Effector memory CD4-positive, alpha-beta T cell (primary cell): ENCODE measurements at places on chromosomes 12 and 14.
A peak's percentile ranks its signal among the peaks of the same experiment; 100 is the strongest.

DNA sequence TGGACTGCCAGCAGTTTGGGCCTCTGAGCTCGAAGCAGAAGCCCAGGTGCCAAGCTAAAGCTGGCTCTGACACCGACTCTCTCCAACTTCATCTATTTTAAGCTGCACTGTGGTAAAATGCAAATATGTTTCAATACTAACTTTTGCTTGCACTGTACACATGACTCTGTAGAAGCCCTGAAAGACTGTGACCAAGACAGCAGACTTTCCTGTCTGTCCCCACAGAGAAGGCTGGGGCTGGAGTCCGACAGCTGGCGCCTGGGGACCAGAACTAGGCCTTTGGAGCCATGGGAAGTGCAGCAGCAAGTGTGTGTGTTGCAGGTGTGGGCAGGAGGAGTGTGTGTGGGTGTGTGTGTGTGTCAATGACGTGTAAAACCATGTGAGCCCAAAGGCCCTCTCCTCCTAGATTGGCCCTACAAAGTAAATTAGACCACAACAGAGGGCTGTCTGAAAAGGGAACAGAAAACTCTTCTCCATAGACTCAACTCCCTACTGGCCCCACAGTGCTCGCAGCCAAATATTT is 16.4 kb upstream of the RAB35 start:
- DNase-seq, result no peak

DNA sequence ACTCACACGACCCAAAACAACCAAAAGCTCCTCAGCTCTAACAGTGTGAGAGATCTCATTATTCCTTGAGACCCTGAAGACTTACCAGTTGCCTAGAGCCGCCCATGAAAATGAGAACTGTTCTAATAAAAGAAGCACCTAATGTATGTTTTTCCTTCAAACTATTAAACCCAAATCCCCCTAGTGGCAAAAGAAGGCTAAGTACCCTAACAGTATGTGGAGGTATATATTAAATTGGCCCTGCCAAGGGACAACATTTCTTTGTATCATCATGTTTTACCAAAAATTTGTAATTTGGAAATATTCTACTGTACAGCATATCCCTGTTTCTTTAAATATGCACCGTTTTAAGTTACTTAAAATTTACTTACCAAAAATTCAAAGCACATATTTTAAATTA is 38.0 kb upstream of the PPFIA2 start:
- no peak for DNase-seq

DNA sequence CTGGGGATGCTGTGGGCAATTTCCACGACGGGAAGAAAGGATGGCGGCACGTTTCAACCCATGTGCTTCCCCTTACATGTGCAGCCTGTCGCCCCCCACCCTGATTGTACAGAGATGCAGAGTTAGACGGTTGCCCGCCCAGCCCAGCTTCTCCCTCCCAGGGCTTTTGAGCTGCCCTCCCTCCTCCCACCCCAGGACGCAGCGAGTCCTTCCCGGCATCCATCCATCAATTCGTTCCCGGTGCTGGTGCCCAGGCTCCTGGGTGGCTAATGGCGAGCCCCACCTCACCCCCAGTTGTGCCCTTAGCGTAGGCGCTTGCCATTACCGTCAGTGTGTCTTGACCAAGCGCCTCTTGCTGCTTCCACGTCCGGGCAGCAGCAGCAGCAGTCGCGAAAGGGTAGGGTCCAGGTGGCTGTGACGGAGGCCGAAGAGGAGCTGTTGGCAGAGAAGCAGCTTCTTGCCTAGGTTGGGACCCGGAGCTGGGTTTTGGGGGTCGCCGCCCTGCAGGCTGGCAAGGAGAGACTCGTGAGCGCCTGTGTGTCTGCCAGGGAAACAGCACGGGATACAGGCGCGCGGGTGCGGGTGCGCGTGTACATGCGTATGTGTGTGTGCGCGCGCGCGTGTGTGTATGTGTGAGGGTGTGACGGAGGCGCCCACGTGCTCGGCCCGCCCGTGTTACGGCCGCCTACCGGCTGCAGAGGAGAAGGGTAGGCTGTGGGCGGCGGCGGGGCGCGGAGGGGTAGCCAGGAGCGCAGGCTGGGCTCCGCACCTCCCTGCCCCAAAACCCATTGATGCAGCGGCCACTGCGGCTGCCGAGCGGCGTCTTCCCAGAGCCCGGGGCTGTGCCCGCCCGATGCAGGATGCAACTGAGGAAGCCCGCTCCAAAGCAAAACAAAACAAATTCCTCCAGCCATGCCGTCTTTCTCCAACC is at the start of gene SLC6A15:
SLC6A15 (minus strand) TSS at position 602 of the 931 bp plus-strand sequence. CDS start 20,679 bp downstream, outside the sequence.
- DNase-seq, result no peak

DNA sequence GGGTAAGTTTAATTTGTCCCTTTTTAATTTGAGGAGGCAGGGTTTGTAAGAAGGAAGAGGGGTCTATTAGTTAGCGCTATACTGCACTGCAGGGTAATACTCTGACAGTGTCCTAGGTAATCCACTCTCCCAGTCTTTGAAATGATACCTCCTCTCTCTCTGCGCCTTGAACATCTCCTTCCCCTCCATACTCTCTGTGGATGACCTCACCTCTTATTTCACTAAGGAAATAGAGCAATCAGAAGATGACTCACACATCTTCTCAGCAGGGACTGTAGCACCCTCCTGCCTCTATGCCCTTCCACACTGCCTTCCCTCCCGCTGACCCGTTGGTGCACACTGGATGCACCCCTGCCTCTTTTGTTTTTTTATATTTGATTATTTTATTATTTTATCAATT is 94.2 kb downstream of the GRIP1 start:
- DNase-seq, result no peak

GRCh38 chr12:91003737-91004136 is 1.0 kb downstream of the EPYC start:
- DNase-seq, result no peak

- DNase-seq, result peak; percentile 42
Measured at GRCh38 chr12:52278575-52279421, 4.4 kb downstream of the KRT86 start.

DNA sequence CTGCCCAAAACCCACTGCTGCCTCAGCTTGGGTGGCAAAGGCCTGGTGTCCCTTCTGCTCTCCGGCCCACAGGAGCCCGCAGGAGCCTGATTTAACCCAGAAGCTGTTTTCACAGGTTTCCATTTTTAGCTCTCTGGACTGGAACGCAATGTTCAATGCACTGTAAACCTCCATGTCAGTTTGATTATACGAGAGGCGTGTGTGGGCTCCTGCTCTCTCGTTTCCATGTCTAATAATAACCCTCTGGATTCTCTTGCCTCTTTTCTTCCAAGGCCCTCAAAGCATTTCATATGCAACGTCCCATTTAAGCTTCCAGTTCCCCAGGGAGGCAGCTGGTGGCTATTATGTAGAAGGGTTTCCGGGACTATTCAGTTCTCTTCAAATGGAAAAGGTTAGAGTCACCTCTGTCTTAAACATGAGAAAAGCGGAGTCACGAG is 161.1 kb downstream of the SUDS3 start:
- no peak for DNase-seq

DNA sequence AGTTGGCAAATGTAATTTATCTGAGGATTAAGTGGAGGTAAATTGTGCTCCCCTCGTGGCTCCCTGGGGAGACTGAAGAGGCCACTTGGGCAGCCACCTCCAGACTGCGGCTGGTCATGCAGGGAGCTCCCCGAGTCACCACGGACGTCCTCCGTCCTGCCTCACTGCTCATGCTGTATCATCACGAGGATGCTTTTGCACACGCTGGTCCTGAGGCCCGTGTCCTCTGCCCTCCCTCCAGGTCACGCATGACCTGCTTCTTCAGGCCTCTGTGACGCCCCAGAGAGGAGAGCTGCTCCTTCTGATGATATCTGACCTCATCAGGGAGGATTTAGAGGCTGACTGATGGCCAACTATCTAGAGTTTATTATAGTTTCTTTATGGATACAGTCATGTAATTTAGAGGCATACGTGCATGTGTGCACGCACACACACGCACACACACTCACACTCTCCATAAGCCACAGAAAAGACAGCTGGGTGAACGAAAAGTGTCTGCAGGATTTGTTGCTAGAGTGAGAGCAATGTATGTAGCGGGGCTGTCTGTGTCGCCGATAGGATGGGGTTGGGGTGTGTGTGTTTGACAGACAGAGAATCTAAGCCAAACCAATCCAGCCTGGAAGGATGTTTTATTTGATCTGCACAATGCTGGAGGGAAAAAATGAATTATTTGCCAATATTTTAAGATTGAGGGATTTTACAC is 160.0 kb downstream of the ADGRD1 start:
- DNase-seq, result no peak

DNA sequence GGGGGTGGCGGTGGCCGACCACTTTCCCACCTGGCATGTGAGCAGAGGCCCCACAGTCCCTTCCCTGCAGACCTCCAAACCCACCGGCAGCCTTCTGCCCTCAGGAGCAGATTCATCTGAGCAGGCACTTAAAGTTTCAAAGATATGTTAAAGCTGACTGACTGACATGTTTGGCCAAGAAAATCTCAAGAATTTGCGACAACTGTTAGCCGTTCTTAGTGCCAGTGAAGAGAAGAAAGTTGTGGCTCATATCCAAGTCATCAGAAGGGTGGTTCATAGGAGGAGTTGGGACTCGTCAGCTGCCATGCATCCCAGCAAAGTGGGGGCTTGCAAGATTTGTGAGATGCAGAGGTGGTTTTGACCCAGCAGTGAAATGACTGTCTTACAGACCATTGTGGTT is 27.2 kb downstream of the ELK3 start:
- DNase-seq, result no peak

DNA sequence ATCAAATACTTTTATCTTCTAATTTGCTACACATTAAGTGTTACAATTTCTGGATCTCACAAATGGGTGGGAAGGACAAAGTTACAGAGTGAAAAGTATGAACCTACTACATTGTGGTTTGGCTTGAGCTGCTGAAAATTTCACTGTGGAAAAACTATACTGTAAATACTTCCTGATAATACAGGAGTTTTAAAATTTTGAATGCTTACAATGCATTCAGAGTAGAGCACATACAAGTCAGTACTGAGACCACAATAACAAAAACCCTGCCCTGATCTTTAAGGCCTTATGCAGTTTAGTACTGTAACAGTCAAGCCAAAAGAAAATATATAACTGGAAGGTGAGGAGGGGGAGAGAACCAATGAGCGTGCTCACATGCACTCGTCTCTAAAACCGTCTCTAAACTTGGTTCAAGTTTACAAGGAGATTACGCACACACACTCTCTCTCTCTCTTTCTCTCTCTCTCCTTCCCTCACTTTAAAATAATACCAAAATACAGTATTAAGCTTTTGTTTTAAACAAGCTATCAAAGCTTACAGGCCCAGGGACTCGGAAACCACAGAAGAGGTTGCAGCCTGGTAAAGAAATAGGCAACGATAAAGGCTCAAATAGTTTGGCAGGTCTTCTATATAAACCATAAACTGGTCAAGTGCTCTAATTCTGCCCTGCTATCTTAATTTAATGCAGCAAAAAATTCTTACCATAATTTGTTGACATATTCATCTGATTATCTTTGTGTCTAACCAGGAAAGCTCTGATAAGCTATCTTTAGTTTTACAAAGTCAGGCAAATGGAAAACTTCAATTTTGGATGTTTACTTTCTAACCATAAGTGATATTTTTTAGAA is 58.0 kb downstream of the ATF7 start:
- DNase-seq, result no peak

GRCh38 chr12:16833376-16834015 is 227.5 kb upstream of the LMO3 start:
- DNase-seq, result no peak

DNA sequence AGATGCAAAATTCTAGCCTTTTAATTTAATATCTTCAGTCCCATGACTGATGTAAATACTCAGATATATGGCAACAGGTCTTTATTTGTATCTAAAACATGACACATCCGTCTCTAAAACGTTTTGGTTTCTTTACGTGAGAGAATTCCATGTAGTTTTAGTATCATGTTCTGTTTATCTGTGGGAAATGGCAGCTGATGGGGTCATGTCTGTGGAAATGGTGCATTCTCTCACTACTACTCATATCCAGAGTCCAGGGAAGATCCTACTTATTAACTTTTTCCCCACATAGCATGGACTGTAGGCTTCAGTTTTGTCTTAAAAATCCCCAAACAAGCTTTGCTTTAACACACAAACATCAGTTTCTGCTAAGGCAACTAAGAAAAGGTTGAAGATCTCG is 53.8 kb downstream of the SPTLC2 start:
- no peak for DNase-seq

DNA sequence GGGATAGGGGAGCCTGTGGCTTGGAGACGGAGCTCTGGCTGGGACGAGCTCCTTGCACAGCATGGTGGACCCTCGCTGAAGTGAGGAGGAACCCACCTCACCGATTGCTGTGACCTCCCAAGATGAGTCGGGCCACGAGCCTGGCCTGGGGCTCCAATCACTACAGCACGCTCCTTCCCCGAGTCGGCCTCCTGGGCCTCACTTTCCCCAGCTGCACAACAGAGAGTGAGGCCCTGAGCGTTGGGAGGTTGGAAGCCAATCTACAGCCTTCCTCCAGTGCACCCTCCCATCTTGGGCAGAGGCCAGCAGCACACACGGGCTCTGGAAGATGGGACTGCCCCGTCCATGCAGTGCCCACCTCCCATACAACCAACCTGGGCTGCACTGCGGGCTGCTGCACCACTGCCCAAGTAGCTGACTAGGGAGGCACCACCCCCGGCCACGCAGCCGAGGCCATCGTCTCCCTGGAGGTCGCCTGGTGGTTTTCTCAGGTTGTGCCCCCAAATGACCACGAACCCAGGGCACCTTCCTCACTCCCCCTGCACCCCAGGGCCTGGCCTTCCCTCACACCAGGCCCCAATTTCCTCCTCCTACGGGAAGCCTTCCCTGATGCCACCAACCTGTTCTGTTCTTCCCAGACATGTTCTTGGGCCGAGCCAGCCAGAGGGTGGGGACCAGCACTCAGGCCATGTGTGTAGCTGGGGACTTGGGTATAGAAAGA is 152.3 kb upstream of the C14orf180 start:
- DNase-seq, result no peak

DNA sequence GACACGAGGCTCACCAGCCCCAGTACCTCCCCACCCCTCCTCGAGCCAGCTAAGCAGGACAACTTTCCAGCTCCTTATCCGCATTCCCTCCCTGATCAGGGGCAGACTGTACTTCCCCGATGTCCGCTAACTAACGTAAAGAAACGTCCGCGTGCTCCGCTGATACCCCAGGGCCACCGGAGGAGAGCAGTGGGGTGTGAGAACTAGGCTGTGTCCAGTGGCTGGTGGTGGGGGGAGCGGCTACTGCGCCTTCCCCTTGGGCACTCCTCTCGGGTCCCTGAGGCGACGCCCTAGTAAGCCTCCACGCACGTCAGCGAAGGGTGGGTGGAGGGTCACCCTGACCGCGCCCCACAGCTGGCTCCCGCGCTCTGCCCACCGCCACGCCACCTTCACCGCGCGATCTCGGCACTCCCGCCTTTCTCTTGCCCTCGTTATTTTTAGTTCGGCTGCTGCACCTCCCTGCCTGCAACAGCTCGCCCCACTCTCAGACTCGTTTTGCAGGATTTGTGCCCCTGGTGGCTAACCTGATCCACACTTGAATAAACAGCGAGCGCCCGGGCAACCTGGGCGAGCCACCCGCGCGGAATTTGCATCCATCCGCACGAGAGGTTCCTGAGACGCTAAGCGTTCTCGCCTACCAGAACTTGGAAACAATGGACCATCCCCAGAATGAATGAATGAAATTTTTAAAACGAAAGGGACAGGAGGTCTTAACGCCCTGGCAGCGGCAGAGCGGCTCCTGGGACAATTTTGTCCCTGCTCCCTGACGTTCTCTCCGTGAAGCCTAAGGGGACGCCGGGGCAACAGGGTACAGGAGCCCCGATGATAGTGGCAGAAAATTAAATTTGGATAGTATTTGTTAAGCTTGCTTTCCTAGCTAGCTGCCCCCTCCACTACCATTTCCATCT is 6.9 kb upstream of the BMP4 start:
- DNase-seq, result no peak

- no peak for DNase-seq
Measured at GRCh38 chr14:68372368-68372767, 420.5 kb downstream of the ZFP36L1 start.
